ENCODE measurements at places on chromosomes 3 and 15. TPM values are rescaled to one million over a fixed set of nuclear protein-coding genes. Genes with fewer than 3 reads are reported as not detected.
A peak's percentile ranks its signal among the peaks of the same experiment; 100 is the strongest.

DNA sequence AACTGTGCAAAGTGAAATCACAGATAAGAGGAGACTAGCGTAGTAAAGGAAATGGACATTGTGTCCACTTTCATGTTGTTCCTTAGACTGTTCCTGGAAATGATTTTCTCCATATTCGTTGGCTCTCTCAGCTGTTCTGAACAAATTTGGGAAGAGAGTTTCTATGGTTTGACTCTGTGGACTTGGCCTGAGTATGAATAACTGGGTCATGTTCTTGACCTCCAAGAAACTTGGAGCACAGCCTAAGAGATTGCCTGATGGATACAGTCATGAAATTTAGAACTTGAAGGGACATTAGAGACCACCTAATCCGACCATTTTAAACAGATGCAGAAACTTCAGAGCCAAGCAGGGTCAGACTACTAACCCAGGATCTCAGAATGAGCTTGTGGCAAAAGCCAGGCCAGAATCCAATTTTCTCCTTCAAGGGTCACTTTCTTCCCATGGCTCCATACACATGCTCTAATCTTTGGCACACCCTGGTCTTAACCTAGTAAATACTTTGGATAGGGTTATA lies 430.4 kb downstream of the RBMS3 start:
- DNase-seq = no peak

- no peak for DNase-seq
Measured at GRCh38 chr3:133169331-133170068, 131.3 kb downstream of the TMEM108 start.

- DNase-seq = no peak
Measured at GRCh38 chr3:118868051-118868450, 166.6 kb downstream of the IGSF11 start.

DNA sequence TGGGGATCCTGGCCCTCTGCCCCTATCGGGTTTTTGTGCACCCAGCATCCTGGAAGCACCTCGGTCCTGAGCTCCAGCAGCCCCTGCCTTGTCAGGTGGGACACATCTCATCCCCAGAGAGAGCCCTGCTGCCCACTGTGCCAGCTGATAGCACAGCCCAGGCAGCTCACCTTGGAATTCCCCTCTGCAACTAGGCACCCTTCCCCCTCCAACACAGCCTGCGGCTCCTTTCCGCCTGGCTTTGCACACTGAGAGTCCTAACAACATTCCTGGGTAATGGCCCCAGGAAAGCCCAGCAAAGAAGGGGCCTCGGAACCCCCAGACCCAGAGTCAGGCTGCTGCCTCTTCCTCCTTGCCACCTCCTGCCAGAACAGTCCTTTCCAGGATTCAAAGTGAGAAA lies 5.9 kb downstream of the HCN4 start:
- DNase-seq = no peak

GRCh38 chr3:140761076-140761639 lies 83.3 kb downstream of the TRIM42 start:
- DNase-seq = no peak

GRCh38 chr3:53566461-53567145 lies 72.2 kb downstream of the CACNA1D start:
- DNase-seq = no peak

DNA sequence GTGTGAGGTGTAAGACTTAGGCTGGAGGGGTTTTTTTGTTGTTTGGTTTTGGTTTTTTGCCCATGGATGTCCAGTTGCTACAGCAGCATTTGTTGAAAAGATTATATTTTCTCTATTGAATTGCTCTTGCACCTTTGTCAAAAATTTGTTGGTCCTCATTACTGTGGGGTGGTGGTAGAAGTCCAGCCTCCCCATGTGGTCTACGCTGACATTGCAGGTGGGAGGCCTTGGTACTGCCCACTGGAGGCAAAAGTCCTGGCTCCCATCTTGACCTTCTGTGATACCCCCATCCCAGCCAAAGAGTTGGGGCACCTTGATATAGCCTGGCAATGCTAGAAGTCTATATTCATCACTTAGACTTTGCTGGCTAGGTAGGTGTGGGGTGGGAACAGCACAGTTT lies 5.4 kb upstream of the RAB6B start:
- DNase-seq = no peak

DNA sequence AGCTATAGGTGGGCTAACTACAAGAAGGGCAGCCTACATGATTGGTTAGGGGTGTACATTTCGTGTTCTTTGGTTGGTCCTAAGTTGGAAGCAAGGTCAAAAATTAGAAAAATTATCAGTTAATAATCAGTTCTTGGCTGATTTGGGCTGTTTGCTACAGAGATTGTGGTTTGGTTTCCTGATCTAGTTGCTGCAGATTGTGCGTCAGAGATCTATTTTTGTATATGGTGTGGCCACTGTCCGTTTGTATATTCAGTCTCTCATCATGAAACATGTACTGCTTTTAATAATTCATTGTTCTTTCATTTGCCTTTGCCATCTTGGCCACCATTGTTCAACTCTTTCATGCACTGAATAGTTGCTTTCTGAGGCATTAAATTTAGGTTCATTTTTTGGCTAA lies 80.9 kb downstream of the LRRC3B start:
- no peak for DNase-seq

DNA sequence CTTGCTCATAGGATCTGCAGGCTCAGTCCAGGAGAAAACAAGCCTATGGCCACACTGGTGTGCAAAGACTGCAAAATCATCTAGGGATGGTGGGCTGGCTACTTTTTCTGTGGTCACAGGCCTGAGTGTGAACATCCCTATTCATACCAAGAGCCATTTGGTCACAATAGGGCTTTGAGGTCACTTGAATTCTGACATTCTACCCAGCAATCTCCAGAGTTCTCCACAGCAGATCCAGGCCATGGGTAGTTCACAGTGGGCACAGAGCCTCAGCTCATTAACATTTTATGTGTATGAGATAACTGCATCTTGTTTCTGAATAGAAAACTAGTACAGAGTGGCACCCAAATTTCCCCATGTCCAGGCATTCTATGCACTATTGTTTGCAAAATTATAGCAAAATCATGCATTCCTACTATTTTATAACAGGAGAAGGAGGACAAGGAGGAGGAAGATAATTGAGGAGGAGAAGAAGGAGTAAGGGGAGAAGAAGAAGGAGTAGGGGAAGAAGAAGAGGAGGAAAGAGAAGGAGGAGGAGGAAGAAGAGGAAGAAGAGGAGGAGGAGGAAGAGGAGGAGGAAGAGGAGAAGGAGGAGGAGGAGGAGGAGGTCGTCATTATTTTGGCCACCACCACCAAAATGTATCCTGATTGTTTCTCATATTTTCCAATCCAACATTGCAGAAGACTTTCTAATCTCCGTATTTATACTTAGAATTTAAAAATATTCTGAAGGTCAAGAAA lies 129.0 kb downstream of the SEMA6D start:
- no peak for DNase-seq

DNA sequence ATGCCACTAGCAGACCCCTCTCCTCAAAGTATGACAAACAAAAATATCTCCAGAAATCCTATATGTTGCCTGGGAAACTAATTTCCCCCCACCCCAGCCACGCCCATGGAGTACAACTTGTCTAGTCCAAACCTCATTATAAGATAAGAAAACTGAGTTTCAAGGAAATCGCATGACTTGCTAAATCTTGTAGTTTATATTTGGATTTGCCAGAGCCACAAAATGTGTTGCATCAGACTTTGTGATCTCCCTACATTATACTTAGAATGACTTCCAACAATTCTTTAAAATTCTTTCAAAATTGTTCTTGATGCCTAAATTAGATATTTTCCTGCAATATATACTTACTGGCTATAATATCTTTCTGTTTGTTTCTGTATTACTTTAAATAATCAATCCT lies 1034.4 kb downstream of the IGSF11 start:
- no peak for DNase-seq

GRCh38 chr3:50551681-50552435 lies 15.7 kb downstream of the C3orf18 start:
- DNase-seq = no peak

GRCh38 chr3:121998030-121998580 lies 23.9 kb downstream of the ILDR1 start:
- DNase-seq = no peak

DNA sequence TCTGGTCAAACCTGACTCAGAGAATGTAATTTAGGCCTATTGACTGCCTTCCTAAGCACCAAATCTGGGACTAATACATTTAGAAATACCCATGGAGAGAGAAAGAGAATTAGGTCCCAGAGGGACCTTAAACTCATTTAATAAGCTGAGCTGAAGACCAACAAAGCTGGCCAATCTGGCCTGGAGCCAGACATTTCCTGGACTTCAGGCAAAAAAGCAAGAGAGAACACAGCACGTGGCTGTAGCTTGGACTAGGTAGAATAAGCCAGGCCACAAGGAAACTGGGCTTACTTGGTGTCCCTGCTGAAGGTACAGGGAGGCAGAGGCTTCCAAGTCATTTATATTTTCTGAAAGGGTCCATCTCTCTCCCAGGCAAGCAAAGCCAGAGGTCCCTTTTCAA lies 88.1 kb downstream of the RTP4 start:
- no peak for DNase-seq

DNA sequence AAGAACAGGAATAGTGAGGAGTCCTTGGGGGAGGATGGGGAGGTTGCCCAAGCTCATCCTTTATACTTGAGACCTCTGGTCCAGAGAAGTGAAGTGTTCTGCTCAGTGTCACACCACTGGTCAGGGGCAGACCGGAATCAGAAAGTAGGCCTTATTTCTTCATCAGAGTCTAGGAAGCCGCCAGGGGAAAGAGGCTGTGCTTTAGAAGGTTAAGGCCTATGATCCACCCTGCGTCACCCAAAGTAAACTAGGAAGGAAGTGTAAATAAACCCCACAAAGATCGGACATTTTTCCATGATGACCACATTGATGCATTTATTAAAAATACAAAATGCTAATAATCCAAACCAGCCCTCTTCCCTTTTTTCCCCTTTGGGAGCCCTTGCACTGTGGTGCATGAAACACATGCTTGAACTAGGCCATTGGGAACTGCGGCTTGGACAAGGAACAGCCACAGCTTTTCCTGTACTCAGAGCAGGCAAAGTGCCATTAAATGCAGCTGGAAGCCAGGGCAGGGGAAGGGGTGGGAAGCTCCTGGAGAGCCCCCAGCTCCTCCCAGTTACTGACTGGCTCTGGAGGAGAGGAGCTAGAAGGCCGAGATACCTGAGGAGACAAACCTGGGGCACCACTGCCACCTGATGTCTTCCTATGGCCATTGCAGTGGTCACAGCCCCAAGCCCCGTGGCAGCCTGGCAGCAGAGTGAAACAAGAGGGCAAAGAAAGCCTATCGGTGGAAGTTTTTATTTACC lies 37.0 kb downstream of the CDC25A start:
- DNase-seq = peak; percentile 63

- no peak for DNase-seq
Measured at GRCh38 chr3:4271834-4272233, 31.3 kb upstream of the SETMAR start.

- no peak for DNase-seq
Measured at GRCh38 chr3:32432045-32432710, 40.5 kb downstream of the CMTM7 start.

DNA sequence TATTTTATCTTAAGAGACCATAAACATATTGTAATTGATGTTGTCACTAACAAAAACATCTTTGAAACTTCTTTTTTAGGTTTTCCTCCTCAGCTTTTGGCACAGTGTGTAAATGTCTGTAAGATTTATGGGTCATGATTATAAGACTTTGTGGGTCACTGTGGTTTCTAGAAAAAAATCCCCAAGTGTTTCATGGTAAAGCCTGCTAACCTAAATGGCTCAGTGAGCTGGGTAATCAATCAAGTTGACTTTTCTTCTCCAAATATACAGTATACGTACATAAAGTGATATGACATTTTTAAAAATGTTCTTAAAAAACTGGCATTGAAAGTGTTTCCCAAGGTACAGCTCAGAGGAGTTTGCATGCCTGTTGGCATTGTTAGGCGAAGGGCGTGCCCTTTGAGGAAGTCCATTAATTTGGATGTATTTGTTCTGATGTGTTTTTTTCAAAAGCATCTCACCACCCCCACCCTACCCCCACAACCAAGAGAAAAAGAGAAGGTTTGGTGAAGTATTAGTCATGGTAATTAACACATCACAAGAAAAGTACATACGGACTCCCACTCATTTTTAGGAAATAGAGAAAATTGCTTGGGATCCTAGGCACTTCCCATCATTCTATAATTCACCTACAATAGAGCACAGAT lies 385.4 kb upstream of the LRRC3B start:
- DNase-seq = no peak

DNA sequence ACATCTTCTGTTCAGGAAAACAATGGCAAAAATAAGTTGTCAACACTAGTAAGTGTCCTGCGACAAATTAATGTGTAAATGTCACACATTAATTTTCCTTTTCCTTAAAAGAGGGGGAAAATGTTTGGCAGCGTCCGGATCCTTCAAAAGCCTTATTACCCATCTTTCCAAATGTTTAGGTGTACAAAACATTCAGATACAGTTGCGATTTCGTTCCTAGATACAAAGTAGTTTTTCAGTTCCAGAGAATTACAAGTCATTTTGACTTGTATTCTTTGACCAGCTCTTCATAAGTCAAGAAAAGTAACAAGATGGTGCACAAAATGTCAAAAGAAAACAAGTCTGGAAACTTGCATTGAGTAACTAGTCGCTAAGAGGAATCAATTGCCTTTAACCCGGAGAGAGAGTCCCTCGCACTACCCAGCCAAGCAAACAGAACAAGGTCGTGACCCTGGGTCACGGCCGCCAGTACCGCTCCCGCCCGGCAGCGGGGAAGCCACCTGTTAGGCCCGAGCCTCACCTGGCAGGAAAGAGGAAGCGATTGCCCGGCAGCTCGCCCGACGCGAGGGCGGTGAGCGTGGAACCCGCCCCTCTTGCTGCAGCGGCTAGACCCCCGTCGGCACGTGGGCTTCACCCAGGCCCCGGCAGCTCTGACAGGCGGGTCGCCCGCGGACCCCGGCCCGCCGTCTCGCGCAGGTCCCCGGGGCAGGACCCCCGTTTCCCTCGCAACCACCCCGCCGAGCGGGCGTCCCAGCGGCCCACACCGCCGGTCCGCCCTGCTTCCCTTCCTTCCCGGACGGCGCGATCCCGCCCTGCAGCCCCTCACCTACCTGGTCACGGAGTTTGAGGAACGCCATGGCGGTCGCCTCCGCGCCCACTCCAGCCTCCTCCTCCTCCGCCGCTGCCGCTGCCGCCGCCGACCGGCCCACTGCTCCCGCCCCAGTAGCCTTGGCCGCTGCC lies 61.0 kb upstream of the ANKRD28 start:
- DNase-seq = peak; percentile 22

- no peak for DNase-seq
Measured at GRCh38 chr15:55084216-55084615, 112.5 kb downstream of the RSL24D1 start.

DNA sequence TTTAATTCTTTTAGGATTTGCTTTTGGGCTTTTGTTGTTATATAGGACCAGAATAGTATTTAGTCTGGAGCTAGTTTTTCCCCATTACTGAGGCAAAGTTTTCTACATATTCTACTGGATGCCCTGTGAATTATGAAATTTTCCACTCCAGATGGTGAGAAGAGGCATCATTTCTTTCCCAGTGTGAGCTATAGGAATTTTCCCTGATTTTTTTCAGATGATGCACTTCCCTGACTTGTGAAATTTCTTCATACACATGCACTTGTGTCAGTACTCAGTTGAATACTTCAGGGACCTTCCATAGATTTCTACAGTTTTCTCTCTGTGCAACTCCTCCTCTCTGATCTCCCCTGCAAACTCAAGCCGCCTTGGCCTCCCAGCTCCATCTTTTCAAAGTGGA lies 73.7 kb upstream of the SLCO2A1 start:
- no peak for DNase-seq

Gene TPRG1
- polyA plus RNA-seq = 0.69 TPM

Gene SLC51B
- 11.7 TPM for polyA plus RNA-seq

Gene TSC22D2
- polyA plus RNA-seq = 50.3 TPM

Gene IL17RE
- polyA plus RNA-seq = 12.2 TPM

Gene GPX1
- polyA plus RNA-seq = 123 TPM

Gene AAGAB
- 65.3 TPM for polyA plus RNA-seq

Gene TMIE
- 1.3 TPM for polyA plus RNA-seq

Gene GOLGA6A
- polyA plus RNA-seq = 0.18 TPM

Gene C15orf62
- 2.4 TPM for polyA plus RNA-seq

Gene SLC27A2
- polyA plus RNA-seq = 53.6 TPM

Gene HEMK1
- polyA plus RNA-seq = 23.8 TPM

All from right renal pelvis (tissue), 4 donors.